Hypothalamus (tissue), 51 donors: ENCODE measurements at places on chromosomes 16 and 17.

DNA sequence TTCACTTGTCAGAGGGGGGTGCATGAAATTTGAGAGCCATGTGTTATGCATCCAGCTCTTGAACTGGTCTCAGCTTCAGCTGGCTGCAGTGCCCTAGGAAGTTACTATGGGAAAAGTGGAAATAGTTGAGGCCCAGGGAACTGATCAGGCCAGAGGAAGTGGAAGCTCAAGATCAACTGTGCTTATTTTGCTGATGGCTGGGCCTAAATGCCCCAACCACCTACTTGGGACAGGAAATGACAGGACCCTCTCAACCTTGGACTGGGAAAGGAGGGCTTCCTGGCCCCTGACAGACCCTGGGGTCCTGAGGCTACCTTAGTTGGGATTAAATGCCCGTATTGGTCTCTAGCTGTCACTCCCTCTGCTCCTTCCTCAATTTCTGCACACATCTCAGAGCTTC lies 1.2 kb upstream of the TAOK2 start:
- DNase-seq = no peak

GRCh38 chr16:89374393-89374960 lies 115.9 kb downstream of the ANKRD11 start:
- DNase-seq = peak; percentile 40

- DNase-seq = no peak
These were observed 5.2 kb upstream of the CDH8 start for GRCh38 chr16:62041401-62041800.

DNA sequence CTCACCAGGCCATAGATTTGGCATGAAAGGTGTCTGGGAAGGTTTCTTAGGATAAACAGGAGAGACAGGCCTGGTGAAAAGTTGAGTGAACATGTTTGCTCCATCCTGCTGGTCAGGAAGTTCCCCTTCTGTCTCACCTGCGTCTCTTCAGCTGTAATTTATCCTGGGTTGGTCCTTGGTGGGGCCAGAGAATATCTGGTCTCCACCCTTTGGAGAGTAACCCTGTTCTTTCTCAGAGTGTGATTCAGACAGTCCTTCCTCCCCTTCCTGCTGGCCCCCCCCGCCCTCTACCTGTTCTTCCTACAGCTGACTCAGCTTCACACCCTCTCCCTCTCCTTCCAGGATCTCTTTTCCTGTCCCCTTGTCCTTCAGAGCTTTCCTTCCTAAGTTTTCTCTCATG lies 17.1 kb downstream of the MINK1 start:
- no peak for DNase-seq

- DNase-seq = peak; percentile 26
These were observed 5.3 kb upstream of the WDR24 start for GRCh38 chr16:695355-696089.
